ENCODE measurements at places on chromosomes 6 and 20.

DNA sequence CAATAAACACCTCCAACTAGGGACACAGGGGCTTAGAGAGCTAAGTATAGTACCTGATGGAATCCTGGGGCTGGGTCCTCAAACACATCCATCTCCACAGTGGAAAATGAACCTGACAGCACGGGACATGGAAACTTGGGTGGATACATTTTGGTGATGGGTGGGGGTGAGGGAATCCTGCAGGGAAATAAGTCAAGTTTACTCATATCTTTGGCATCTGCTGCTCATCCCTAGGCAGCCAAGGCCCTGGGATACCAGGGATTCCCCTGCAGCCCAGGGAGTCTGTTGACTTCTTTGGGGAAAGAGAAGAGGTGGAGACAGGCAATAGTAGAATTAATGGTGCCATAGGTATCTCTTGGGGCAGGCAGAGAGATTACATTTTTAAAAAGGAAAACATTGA lies 6.6 kb downstream of the APOBEC2 start:
- no peak for DNase-seq

DNA sequence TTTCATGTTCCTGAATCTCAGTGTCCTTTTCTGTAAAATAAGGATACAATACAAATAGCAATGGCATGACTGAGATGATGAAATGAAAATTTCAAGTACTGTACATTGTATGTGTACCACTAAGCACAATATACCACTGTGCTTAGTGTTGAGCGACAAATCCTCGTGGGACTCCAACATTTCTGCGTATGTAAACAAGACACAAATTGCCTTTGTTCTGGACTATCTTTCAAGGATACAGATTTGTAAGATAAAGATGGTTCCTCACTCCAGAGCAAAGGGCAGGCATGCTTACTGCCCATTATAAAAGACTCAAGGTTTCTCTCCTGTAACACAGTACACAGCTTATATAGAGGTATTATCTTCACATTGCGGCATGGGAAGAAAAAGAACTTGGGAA lies 6.0 kb downstream of the RARS2 start:
- no peak for DNase-seq

DNA sequence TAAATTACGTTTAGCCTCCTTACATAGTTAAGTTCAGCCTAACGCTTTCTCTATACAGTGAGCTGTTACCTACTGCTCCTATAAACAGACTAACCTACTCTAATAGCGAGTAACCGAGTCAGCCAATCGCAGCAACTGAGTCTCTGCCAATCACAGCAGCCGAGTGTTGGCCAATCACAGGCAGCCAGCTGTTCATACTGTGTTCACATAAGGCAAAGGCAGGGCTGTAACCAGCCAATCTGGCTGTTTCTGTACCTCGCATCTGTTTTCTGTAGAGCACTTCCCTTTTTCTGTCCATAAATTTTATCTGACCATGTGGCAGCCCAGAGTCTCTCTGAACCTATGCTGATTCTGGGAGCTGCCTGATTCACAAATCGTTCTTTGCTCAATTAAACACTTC lies 263.9 kb upstream of the JARID2 start:
- no peak for DNase-seq

GRCh38 chr6:118134206-118134605 lies 227.1 kb downstream of the SLC35F1 start:
- DNase-seq, result no peak

GRCh38 chr6:147782302-147782701 lies 273.8 kb downstream of the SAMD5 start:
- DNase-seq, result no peak

- DNase-seq, result peak; percentile 42
These were observed 46.9 kb upstream of the ENPP5 start for GRCh38 chr6:46217671-46218131.

DNA sequence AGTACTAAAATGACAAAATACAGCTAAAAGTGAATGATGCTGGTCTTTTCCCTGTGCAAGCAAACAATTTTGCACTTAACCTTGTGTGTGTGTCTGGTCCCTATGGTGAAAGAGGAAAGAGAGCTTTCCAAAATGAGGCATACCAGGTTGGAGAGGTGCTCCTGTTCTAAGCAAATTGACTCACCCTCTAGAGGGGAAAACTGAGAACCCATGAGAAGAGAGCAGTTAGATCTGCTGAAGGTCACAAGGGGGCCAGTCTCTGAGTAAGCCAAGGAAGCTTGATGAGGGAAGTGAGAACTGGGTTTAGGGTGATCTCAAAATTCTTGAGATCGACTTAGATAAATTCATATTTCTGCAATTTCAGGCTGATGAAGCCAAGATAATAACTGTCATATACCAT lies 157.5 kb upstream of the TBX18 start:
- no peak for DNase-seq

DNA sequence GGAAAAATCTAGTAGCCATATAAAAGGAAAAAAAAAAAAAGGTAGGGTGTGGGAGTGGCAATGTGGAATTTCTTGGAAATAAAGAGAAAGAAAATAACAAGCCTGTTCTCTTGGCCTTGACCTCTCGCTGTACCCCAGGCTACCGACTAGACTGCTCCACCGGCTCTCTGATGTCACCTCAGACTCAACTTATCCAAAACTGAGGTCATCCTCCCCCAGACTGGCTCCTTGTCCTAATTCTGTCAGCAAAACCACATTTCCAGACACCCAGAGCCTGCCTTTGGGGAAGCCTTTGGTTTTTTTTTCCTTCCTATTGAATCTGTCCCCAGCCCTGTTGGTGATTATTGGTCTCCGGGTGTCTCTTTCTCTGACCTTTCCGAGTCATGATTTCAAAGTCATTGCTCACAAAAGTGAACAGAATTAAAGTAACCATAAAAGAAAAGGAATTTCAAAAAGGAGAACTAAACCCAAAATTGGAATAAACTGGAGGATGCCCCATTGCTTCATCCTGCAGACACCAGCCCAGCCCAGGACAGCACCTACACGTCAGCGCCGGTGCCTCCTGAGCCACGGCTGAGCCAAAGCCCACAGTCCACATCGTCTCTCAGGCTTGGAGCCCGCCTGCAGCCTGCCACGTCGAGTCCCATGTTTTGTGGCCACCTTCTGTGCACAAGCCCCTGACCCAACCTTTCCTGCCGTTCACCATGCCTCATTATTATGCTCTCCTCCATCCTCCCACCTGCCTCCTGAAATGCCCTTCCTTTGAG lies 170.7 kb downstream of the MYLK4 start:
- no peak for DNase-seq

DNA sequence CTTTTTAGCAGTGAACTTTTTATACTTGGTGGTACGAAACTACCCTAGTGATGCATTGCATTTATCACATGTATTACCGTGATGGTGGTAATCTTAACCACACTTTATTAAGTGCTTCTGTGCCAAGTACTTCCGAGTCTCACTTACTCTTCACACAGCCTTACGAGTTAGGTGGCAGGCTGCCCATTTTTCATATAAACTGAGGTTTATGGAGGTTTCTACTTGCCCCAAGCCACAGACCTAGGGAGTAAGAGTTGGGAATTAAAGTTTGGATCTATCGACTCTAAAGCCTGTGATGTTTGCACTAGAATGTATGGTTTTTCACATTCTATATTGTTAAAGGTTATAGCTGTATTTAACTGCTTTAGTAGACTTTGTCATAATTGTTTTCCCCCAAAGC lies 5.5 kb upstream of the PABPC1L start:
- DNase-seq, result no peak

DNA sequence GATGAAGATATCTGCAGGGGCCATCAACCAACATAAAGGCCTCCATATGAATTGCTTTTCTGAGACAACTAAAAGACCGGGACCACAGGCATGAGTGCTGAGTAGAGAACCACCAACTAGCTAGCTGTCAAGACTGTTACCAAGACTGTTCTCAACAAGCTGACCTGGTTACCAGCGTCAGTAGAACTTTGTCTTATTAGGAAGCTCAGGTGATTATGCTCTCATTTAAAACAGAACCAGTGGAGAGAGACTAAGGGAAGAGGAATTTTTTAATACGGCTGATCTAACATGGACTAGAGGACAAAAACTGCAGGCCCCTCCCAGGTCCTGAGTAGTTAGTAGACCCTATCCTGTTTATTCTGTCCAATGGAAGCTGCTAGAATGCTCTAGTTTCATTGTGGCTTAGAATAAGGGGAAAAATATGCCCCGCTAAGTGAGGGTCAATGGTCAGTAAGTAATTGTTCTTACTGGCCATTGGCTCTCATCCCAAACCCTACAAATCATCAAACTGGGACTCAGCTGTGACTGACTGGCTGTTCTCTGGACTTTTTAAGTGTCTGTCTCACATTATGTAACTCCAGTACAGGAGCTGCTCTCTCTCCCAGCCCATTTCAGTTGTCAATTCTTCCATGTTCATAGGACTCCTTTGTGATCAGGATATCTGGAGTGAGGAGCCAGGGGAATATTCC lies 3.8 kb upstream of the DYNLRB1 start:
- no peak for DNase-seq

DNA sequence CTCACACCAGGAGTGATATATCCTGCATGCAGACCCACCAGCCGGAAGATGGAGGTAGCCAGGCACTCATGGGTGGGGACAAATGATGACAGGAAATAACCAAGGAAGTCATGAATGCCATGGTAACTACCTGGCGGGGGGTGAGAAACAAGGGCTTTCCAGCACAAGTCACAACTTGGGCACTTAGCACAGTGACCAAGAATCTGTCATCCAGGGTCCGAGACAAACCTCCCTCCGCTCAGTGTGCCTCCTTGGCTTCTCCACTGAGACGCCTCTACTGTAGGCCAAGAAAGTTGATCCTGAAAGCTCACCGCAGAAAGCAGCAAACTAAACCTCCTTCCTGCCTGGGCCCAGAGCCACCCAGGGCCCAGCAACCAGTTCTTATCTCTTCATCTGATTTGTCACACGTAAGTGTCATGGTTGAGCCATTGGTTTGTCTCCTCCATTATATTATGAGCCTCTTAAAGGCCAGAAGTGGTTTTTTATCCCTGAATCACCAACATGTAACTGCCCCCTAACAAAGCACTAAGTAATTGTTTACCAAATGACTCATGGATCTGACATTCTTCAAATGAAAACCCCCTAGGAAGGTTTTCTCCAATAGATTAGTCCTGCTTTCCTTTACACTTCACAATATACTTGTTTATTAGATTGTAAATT lies 84.3 kb upstream of the TAB2 start:
- no peak for DNase-seq

DNA sequence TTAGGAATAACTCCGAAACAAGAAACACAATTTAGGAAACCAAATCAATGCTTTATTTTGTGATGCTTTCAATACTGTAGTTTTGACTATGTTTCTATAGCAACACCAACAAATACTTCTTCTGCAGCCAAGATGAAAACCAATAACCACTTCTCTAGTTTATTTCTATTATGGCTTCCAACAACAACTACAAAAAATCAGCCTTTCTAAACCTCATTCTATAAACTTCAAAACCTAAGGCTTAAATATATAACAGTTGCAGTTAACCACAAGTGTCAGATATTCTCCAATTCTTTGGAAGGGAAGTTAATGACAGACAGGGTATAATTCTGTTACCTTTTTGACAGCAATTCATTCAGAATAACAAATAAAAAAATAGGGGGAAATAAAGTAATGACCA lies 80.9 kb downstream of the EPB41L2 start:
- DNase-seq, result no peak

DNA sequence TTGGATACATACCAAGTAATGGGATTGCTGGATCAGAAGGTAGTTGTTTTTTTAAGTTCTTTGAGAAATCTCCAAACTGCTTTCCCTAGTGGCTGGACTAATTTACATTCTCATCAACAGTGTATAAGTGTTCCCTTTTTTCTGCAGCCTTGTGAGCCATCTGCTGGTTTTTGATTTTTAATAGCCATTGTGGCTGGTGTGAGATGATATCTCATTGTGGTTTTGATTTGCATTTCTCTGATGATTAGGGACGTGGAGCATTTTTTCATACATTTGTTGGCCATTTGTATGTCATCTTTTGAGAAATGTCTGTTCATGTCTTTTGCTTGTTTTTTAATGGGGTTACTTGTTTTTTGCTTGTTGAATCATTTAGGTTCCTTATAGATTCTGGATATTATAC lies 34.8 kb downstream of the TOP1 start:
- DNase-seq, result no peak

GRCh38 chr6:81067057-81067456 lies 685.4 kb downstream of the TENT5A start:
- DNase-seq, result no peak

DNA sequence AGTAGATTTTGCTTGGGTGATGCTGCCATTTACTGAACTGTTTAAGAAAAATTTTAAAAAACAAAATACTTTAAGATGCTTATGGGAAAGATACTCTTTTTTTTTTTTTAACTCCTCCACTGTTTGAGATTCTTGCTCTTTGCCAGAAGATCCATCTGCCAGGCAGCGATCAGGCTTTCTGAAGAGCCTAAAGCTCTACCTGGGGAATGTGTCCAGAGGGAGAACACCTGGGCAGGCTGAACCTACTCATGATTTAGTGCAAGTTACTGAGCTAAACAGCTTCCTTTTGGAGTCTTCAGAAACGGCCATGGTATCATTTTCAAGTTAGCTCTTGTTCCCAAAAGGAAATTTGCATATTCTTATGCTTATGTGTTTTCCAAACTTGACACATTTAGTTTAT lies 23.5 kb upstream of the MLIP start:
- DNase-seq, result no peak

DNA sequence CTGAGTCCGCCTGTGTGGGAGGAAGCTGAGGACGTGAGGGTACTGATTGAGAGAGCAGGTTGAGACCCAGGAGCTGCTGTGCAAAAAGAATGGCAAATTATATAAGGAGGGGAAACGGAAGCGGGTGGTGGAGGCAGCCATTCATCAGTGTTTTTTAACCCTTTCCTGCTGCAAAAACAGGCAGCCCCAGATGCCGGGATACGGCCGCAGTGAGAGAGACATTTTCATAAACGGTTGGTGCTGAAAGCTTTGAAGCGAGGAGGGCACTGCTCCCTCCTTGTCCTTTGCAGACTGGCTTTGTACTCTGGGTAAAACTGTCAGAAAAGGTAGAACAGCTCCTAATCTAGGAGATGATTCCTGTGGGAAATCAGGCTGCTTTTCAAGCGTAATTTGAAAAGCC lies 56.4 kb downstream of the TTI1 start:
- DNase-seq, result no peak

DNA sequence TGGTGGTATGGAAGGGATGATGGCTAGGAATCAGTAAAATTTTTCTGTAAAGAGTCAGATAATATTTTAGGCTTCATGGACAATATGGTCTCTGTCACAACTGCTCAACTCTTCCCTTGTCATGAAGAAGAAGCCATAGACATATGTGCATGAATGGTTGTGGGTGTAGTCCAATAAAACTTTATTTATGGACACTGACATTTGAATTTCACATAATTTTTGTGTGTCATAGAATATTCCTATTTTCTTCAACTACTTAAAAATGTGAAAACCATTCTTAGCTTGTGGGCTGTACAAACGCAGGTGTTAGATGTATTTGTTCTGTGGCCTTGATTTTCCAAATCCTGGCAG lies 59.9 kb downstream of the SYNDIG1 start:
- DNase-seq, result no peak

- no peak for DNase-seq
These were observed 448.5 kb downstream of the FRK start for GRCh38 chr6:115612216-115612615.
